Amniotic stem cell (primary cell): ENCODE measurements at places on chromosomes 5 and 9.

DNA sequence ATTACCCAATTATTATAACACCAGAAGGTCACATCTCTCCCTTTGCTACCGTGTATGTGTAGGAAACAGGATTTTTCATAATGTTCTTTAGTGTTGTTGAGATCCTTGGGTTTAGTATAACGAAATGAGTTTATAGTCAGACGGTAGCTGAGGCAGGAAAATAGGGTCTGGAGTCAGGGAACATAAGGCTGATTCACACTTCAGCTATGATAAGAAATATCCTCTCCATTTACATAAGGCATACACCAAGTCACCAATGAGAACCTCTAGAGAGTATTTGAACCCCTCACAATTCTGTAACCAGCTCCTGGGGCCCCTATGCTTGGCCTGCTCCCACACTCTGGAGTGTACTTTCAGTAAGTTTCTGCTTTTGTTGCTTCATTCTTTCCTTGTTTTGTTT lies 58.9 kb upstream of the ANKH start:
- no peak for DNase-seq

- no peak for DNase-seq
Measured at GRCh38 chr9:135641047-135641446, 1.7 kb upstream of the GLT6D1 start.

DNA sequence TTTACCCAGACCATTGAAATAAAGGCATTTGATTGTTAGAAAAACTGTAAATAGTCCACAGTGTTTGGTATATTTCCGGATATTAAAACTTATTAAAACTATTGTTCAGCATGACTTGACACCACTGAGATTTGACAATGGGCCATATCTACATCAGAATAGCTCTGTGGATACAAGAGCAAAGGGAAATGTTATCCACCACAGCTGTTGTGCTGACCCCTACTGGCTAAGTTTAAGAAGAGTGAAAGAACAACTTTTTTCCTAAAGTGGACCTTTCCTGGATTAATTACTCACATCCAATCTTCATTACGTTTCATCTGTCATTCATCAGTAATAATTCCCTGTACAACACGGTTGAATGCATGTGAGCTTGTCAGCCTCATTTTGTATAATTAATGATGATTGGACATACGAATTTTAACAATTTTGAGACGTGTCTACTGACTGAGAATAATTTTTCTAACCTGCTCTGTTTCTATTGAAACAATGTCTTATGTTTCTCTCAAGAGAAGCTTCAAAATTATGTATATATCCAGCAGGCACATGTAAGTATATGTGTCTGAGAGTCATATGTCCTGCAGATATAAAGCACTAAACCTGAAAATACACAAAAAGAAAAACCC lies 1952.6 kb downstream of the MAT2B start:
- peak; percentile 9 for DNase-seq

DNA sequence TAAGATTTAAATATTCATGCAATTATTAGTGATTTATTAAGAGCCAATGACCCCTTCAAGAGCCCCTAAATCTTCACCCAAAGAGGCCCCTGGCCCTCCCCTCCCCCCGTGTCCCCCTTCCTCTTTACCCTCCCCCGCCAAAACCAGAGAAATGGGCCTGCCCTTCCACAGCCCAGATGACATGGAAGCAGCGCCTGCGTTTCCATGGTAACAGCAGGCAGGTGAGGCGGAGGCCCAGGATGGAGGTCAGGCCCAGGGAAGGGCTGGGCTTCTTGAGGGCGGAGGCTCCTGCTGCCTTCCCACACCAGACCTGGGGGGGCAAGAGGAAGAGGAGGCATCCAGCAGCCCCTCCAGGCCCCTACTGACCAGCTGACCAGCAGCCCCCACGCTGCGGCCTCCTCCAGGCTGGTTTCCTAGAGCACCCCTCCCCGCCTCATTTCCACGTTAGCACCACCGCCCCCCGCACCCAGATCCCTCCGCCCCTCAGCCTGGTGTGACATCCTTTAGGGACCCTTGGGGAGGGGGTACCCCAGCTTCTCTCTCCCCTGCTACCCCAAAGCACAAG lies 37.4 kb downstream of the UNC5A start:
- DNase-seq: no peak

GRCh38 chr5:124669300-124669648 lies 77.2 kb downstream of the ZNF608 start:
- DNase-seq: no peak

DNA sequence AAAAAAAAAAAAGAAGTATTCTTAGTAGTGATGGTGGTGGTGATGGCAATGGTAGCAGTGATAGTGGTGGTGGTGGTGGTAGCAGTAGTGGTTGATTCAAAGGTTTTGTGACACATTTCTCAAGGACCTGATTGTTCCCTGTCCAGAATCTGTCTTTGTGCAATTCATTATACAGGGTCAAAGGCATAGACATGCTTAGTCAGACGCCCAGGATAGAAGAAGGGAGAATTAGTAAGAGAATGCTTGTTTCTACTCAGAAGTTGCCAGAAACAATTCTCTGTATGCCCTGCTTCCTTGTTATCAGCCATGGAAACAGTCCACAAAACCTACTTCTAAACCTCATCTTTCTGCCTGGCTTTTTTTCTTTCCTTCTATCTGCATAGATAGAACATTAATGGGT lies 89.4 kb downstream of the SLC44A1 start:
- DNase-seq: no peak

DNA sequence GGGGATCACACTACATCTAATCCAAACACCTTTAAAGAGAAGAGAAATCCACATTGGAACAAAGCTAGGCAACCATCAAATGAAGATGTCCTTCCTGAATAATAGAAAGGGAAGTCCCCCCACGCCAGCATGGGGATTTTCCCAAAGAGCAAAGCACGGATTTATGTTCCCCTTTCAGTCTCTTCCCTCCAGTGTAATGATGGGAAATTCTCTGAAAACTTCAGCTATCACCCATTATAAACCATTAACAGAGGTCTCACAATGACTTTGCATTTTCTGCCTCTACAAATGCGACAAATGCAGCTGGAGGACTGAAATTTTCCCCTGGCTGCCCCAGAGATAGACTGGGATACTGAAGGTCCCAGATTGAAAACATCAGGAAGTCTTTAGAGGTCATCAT lies 368.7 kb downstream of the EFNA5 start:
- no peak for DNase-seq

- DNase-seq: no peak
Measured at GRCh38 chr5:83077662-83078261, 415 bp downstream of the XRCC4 start.

GRCh38 chr9:78857373-78858225 lies 560.7 kb downstream of the PSAT1 start:
- no peak for DNase-seq

DNA sequence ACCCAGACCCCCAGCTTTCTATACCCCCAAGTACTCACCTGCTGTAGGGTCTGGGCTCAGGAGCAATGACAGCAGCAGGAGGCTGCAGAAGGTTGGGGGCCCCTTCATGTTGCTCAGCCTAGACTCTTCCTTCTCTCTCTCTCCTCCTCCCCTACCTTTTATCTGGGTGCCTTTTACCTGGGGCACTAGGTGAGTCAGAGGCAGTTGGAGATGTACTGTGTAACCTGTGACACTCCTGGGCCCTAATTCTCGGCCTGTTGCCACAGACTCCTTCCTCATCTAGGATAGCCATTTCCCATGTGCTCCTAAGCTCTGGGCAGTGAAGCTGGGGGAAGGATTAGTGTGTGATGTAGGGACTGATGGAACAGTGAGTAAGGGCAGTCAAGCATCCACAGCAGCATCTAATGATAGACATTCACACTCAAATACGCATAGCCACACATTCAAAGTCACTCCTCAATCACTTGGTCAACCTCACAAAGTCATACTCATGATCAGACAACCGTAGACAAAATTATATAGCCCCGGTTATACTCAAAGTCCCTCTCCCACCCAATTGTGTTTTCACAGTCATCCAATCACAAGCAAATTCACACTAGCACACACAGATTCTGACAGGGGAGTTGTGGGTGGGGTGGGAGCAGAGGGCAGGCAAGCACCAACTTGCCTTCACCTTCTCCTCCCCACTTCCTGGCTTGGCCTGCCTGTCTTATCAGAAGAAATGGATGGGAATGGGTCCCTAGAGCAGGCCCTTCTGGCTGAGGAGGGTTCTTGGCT lies at the start of gene CCL27:
Gene CCL27, minus strand, starts transcription at position 132 of the 777 bp plus-strand sequence. Its CDS starts 24 bp downstream, at position 108.
- DNase-seq: no peak

GRCh38 chr9:1028501-1029190 lies 21.5 kb upstream of the DMRT2 start:
- DNase-seq: no peak

DNA sequence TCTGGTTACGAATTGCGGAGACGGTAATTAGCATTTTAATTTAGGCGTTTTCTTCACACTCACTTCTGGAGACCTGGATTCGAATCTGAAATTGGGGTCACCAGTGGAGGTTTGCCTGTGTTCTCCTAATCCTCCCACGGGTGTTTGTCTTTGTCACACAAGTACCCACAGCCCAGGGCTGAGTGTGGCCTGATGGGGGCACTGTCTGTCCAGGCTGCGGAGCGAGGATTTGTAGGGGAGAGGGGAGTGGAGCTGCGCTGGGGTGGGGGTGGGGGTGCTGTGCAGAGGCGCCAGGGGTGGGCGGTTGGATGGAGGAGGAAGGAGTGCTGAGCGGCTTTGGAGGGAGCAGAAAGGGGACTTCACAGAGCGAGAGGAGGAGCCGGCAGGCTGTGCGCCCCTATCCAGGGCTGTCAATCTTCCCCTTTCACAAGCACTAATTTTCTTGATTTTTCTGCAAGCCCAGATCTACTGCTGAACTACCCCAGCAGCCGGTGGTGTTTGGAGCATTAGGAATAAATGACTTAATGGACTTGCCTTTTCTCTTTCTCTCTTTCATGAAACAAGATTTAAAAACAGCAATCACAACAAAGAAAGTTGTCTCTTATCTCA lies 53.1 kb downstream of the TSPAN17 start:
- DNase-seq: no peak

DNA sequence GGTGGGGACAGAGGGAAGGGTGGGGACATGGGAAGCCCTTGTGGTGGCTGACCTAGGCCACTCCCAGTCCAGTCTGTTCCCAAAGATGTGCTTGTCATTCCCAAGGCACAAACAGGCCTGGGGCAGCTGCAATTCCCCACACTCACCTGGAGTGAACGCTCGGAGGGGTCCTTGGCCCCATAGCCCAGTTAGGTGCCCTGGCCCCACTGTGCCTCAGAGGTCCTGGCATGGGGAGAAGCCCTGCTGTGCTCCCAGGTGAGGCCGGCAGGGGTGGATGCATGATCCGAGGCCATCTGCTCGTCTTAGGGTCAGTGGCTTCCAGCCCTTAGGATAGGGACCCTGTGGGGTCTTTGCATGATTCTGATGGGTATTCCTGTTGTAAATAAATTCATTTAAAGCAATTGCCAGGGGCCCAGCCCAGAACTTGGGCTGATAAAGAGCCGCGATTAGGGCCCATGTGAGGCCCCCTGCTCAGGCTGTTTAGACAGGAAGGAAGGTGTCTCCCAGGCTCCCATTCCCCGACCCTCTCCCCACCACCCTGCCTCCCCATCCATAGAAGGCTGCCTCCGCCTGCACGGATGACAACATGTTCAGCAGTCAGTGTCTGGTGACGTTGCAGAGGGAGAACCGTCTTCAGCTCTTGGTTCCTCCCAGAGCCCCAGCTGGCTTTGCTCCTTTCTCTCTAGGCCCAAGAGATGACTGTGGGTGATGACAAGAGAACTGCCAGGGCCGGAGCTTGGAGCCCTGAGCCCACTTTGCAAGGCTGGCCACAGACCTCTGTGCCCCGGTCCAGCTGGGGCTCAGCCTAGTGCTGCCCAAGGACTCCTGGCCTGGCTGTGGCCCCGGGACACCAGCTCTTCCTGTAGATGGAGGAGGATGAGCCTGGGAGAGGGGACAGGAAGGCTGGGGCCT lies 28.4 kb upstream of the IRX4 start:
- no peak for DNase-seq

DNA sequence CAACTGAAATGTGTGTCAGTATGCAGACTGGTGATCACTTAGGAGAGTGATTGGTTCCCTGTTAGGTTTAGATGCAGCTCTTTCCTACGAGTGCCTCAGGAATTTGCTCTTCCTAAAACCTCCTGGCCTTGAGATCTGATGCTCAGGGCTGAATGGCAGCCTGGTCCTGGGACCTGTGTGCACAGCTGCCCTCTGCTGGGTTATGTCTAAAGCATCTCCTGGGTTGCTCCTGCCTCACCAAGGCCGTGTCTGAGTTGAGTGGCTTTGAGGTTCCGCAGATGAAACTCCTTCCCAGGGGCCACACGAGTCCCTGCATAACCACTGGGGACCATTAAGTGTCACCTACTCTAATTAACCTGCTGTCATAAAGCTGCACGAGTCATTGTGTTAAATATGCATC lies 59.5 kb downstream of the MVB12B start:
- no peak for DNase-seq

DNA sequence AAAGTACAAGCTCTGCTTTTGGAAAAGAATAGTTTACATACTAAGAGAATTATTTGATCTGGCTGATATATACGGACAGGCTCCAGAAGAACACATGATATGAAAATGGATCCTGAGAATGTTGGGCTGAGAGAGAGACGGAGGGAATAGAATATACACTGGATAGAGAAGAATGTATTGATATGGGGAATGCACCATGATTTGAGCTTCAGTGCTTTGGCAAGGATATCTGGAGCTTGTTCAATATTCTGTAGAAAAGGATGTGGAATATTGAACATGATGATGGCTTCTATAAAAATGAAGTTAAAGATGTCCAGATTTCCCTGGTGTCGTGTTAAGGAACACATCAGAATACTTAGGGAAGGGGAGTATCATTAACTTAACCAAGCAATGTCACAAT lies 280.5 kb upstream of the VLDLR start:
- DNase-seq: no peak

DNA sequence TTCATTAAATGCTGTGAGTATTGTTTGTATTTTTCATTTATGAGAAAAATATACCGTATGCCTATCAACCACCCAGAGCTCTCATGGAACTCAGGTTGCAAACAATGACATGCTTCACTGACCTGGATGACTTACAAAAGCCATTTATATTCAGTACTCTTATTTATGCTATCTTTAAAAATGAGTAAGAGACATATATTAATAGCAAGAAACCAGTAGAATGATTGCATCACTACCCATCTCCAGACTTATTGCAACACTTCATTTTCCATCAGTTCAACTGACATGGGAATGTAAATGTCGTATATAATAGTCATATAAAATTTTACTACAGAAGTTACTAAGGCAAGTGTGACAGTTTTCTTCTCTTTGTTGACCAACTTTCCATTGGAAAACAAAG lies 69.1 kb downstream of the OTP start:
- no peak for DNase-seq

DNA sequence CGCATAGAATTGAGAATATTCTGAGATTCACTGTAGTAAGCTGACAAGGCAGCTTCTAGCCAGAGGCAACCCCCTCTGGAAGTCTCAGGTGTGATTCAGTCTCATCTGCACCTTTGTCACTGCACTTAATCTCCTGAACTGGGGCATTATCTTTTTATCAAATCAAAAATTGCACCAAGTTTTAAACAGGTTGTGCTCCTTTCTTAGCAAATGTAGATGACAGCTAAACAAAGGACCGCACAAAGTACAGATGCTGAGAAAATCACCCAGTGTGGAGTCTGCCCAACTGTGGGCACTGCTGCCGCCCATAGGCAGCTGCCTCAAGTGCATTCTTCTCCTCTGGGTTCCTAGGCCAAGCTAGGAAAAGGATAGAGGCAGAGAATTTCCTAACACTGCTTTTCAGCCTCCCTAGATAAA lies 51.1 kb downstream of the STARD4 start:
- no peak for DNase-seq
